Stimulated activated CD4-positive, alpha-beta T cell treated with anti-CD3 and anti-CD28 coated beads, Interleukin-1b, Interleukin-23, amount 100 ng/mL, for 1 hour (primary cell): ENCODE measurements at places on chromosomes 3 and 15.
A peak's percentile ranks its signal among the peaks of the same experiment; 100 is the strongest.

DNA sequence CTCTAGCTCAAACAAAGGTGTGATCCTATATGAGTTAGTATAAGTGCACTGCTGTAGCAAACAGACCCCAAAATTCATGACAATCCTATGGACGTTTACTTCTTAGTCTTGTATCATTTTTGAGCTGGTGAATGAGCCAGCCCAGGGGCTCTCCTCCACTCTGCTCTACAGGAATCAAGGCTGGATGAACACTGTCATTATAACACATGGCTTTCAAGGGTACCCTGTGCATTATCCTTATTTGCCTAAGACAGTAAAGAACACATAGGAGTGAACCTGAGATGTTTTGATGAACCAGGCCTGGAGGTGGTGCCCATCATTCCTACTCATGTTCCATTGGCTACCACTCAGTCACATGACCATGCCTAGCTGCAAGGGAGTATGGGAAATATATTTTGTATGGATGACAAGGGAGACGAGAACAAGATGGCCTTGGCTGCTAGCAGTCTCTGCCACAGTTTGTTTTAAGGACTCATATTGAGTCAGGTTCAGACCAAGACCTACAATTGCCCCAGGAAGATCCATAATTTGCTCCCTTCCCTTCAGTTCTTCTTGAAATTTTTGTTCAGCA is 107.4 kb upstream of the HES1 start:
- DNase-seq, result no peak

- DNase-seq, result no peak
Observed at GRCh38 chr15:98953968-98954367, 53.6 kb downstream of the PGPEP1L start.

DNA sequence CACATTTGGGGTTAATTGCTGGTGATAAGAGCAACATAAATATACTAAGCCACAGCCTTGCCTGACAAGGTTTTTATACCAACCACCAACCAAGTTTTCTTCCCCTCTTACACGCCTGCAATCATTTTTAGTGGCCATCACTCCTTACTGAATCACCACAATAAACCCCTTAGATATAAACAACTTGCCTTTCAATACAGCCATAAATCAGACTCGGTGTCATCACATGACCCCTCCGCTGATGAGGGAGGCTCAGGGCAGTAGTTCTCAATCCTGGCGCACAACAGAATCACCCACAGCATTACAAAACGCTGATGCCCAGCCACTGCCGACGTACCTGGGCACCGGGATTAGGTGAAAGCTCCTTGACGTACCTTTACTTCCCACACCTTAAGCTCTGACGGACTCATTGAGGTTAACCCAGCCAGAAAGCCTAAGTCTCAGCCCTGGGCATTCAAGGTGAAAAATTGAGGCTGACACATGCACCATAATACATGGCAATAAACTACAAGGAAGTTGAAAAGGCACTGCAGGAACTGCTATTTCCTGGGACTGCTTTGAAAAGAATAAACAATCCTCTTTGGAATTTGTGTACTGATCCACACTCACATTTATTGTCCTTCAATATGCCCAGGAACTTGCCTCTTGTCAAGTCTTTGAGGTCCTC is 17.1 kb downstream of the ADCY5 start:
- DNase-seq, result no peak

GRCh38 chr3:142693136-142693853 is 30.5 kb upstream of the TRPC1 start:
- no peak for DNase-seq

GRCh38 chr15:32107477-32108080 is 77.3 kb downstream of the CHRNA7 start:
- no peak for DNase-seq

DNA sequence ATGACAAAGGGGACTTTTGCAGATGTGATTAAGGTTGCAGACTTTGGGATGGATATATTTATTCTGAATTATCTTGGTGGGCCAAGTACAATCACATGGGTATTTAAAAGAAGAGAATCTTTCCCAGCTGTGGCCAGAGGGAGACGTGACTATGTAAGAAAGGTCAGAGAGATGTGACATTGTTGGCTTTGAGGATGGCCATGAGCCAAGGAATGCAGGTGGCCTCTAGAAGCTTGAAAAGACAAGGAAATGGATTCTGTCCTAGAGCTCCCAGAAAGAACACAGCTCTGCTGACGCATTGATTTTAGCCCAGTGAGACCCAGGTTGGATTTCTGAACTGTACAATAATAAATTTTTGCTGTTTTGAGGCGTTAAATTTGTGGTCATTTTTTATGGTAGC is 616.0 kb upstream of the TBL1XR1 start:
- DNase-seq, result no peak

DNA sequence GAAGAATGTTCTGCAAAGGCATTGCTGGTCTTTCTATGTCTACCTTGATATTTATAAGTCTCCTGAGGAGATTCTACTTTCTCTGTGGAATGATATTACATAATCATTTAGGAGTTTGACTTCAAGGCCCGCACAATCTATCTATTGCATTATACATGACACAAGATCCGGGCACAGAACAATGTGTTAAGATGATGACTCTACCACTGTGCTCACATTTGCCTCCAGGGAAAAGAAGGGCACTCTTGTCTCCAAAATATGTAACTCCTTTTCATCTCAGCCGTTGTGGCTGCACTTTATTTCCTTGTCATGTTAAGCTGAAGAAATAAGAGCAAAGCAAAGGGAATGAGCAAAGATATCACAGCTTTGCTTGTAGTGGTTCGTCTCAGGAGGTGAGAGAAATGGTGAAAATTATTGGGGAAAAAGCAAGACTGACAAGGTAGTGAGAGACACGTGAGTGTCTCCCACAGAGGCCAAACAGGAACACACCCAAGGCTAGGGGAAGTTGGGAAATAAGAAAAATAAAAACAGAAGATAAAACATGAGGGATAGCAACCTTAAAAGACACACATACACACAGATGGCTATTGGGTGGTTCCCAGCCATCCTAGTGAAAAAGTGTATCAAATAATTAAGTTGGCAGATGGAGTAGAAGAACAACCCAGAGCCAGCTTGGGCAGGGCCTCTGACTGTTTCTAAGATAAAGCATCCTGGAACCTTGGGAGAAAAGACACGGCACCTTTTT is 184.3 kb downstream of the P3H2 start:
- no peak for DNase-seq

- no peak for DNase-seq
Observed at GRCh38 chr3:172145031-172145686, 105.8 kb downstream of the FNDC3B start.

GRCh38 chr15:101006931-101007691 is 88.0 kb downstream of the LRRK1 start:
- peak; percentile 37 for DNase-seq

GRCh38 chr3:41363830-41364523 is 164.7 kb downstream of the CTNNB1 start:
- no peak for DNase-seq

DNA sequence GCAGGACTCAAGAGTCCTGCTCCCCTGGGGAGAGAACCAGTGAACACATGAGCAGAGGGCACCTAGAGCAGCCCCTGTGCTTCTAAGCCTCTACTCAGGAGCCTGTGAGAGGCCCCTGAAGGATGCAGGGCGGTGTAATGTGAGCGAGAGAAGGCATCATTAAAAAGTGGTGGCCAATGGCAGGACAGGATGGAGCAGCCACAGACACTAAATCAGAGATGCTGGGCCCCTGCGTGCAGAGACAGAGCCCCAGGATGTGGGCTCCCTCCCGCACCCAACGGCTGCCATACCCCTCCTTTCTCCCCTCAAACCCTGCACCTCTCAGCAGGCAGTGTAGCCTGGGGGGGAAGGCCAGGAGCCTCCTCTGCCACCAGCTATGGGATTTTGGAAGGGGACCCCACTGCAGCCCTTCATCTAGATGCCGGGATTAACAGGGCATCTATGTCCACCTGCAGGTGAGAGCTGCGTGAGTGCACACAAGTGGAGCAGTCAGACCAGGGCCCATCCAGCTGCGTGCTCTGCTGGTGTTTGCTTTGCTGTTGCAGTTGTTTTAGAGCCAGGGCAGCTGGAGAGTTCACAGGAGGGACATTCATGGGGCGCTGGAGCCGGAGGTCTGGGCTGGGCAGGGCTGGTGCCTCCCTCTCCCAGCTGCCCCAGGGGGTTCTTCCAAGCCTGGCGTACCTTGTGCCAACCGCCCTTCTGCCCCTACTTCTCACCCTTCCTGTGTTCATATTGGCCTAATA is 5.1 kb upstream of the IQSEC1 start:
- DNase-seq, result no peak

GRCh38 chr3:8990266-8991215 is 27.3 kb upstream of the RAD18 start:
- no peak for DNase-seq

GRCh38 chr3:129501630-129502029 is 26.8 kb upstream of the RHO start:
- no peak for DNase-seq

DNA sequence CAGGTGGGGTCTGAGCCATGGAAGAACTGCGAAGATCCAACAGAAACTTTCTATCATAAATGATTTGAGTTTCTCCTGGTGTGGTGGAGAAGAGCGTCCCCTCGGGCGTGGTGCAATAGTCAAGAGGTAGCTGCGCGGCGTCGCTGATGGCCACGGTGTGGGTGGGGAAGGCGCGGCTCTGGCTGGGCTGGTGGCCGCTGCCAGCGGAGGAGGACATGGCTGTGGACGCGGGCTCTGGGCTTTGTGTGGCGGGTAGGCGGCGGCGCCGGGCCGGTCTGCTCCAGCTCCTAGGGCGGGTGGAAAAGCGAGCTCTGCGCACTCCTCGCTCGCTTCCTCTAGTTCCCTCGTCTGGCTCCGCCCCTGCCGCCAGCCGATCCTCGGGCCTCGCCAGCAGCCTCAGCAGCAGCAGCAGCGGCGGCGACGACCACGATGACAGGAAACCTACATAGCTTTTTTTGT is 5.9 kb downstream of the STARD9 start:
- DNase-seq, result peak; percentile 27

DNA sequence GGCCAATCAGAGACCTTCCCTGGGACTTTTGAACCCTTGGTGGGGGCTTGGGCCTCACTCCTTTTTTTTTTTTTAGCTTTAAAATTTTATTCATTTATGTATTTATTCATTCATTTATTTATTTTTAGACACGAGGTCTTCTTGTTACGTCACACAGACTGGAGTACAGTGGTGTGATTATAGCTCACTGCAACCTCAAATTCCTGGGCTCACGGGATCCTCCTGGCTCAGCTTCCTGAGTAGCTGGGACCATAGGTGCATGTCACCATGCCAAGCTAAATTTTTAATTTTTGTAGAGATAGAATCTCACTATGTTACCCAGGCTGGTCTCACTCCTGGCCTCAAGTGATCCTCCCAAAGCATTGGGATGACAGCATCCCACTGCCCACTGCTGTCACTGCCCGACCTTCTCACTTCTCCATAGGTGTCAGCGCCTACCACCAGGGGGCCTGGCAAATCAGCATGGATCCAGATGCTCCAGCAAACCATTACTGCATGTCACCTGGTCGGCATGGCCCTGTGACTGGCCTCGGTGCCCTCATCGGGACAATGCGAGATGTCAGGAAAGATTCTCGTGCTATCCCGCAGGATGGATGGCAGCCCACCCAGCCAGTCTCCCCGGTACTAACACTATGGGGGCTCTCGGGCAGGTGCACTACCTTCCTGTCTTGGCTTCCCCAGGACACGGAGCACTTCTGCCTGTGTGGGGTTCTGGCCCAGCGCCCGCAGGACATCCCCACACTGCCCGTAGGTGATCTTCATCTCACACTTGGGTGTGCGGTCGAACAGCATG is 3.0 kb downstream of the MYL3 start:
- DNase-seq, result no peak

DNA sequence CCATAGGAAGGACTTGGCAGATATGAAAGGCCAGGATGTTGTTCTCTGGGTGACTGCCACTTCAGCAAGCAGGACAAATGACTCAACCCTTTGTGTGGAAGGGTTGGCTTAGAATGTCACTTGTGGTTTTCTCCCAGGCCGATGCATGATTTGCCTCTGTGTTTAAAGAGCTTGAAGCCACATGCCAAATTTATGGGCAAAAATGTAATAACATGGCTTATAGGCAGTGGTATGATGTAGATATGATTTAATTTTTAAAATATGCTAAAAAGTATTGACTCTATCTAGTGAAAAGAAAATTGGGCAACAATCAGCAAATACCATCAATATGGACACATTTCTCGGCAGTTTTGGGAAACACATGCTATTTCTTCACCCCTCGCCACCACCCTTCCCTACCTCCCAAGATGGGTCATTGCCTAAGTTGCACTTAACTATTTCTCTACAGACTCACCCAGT is 114.6 kb downstream of the CYP19A1 start:
- DNase-seq, result no peak

DNA sequence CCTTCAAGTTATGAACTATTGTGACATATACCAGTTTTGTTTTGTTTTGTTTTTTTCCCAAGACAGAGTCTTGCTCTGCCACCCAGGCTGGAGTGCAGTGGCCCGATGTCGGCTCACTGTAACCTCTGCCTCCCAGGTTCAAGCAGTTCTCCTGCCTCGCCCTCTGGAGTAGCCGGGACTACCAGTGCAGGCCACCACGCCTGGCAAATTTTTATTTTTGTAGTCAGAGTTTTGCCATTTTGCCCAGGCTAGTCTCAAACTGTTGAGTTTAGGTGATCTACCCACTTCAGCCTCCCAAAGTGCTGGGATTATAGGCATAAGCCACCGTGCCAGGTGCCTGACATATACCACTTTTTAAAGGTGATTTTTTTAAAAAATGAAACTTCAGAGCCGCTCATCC is 74.6 kb downstream of the ARRDC4 start:
- DNase-seq, result no peak

GRCh38 chr3:172675441-172676193 is 35.2 kb downstream of the NCEH1 start:
- DNase-seq, result no peak

GRCh38 chr3:55934771-55935170 is 447.7 kb upstream of the WNT5A start:
- no peak for DNase-seq

- no peak for DNase-seq
Observed at GRCh38 chr15:74007820-74008371, 13.4 kb downstream of the PML start.

DNA sequence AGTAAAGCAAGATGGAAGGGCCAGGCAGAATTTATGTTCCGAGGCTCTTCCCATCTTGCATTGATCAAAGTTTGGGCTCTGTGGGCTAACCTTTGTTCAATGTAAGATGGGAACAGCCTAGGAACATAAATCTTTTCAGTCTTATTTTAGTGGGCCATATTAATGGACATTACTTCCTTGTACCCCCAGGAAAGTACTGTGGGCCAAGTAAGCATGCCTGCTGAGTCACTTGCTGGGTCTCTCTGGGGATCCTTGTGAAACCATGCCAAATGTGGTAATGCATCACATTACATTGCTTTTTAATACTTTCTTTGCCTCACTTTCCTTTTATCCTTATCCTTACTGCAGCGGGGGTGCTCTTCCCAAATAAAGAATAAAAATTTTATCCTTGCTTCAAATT is 349.5 kb upstream of the POU1F1 start:
- no peak for DNase-seq

DNA sequence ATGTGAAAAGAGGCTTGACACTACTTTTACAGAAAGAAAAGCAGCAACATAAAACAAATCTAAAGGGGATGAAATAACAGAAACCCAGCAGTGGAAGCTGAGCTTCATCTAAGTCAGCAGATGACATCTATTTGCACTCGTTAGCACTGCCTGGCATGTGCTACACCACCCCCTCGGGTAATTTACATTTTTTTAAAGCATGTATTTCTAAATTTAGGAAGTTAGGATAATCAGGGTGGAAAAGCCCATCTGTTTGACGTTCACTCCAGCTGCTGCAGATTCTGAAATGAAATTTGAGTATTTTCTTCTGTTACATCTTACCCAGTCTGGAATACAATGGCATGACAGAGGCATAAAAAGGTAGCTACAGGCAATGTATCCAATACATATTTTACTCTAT is 20.7 kb downstream of the IGSF11 start:
- no peak for DNase-seq
